Stimulated activated CD8-positive, alpha-beta memory T cell treated with anti-CD3 and anti-CD28 coated beads, Interleukin-7, amount 100 ng/mL, for 4 hours (primary cell): ENCODE measurements at places on chromosomes 3 and 15.

GRCh38 chr3:11532931-11533391 is 110.8 kb downstream of the VGLL4 start:
- no peak for DNase-seq

DNA sequence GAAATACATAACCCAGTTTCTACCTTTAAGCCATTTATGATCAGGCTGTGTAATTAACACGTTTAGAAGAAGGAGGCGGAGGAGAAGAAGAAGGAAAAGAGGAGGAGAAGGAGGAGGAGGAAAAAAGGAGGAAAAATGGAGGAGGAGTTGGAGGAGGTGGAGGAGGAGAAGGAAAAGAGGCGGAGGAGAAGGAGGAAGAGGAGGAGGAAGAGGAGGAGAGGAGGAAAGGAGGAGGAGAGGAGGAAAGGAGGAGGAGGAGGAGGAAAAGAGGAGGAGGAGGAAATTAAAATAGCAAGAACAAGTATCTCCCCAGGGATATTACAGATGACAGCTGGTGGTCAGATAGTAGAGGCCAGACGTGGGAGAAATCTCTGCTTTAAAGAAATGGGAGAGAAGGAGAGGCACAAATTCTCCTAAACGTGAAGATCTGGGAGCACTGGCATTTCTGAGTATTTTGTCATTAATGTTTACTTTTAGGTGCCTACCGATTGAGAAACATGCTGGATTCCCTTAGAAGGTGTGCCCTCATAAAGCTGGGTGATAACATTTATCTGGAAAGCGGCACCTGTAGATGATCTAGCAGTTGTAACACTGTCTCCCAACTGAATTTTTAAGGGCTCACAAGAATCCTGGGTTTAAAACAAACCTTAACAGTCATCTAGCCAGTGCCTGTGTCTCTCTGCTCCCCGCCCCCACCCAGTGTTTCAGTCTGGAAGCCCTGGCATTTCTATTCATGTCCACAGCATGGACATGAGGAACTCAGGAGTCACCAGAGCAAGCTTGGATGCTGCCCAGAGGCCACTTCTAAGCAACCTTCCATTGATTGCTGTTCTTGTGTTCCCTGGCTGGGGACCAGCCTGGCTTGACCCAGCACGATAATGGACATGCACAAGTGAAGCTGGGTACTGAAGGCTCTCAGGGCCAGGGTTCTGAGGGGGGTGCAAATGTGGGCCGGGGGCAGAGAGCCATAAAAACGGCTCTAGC is 75.2 kb downstream of the CHRNA7 start:
- DNase-seq = no peak

DNA sequence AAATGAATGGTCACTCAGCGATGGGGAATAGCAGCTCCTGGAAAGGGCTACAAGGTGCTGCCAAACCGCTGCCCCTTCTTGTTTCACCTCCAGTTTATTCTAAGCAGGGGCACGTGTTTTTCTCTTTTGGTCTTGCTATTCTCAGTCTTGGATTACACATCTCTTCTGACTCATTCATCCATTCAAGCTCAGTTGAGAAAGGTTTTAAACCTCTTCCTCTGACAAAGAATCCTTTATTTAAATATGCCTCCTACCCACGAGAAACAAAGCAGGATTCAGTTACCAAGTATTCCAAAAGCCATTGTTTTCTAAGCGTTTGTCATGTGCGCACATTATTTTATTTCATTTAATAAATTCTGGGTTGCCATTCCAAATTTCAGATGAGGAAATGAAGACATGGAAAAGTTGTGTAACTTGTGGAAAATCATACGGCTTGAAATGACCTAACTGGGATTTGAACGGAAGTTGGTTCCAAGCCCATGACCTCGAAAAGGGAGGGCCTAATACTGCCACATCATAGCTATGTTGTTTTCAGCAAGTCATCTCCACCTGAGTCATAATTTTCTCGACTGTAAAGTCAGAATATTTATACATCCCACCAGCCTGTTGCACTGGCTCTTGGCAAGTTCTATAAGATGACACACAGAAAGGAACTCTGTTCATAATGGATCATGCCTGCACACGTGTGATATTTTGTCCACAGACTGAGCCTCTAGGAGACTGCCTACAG is 292.0 kb upstream of the SLCO3A1 start:
- DNase-seq = no peak

GRCh38 chr15:29383367-29383766 is 113.7 kb upstream of the NSMCE3 start:
- no peak for DNase-seq

- no peak for DNase-seq
These were observed 36.6 kb downstream of the OSTN start for GRCh38 chr3:191235331-191236314.
